ENCODE measurements at places on chromosomes 5 and 9. TPM values are rescaled to one million over a fixed set of nuclear protein-coding genes. Genes with fewer than 3 reads are reported as not detected.

DNA sequence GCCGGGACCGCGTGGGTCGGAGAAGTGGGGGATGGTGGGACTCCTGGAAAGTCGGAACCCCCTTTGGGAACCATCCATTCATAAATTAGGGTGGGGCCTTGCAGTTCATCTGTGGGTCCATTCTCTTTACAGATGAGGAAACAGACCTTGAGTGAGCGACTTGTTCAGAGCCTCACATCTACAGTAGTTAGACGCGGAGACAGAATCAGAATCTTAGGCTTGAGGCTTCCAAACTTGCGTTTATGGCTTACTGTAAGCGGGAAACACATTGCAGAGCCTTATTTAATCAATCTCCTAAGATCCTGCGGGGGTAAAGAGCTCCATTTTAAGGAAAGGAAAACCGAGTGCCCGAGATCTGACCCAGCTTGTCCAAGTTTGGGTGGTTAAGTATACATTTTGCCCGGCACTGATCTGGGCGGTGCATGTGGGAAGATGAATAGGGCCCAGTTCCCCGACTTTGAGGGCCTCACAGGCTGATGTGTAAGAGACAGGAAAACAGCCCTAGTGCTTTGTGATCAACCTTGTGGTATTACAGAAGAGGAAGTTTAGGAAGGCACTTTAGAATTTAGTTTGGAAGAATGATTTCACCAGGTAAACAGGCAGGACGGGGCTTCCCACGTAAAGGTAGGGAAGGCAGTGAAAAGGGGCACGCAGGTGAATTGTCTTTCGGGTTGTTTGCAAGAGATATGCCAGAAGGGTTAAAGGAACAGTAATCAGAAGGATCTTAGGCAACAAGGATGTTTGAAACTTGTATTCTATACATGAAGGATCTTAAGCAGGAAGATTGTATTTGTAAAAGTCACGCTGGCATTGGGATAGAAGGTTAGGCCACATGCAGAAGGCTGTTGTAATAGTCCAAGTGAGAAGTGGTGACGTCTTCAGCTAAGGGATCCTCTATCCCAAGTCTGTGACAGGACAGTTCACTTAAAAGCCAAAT lies 744 bp downstream of the TARS1 start:
- DNase-seq: no peak

DNA sequence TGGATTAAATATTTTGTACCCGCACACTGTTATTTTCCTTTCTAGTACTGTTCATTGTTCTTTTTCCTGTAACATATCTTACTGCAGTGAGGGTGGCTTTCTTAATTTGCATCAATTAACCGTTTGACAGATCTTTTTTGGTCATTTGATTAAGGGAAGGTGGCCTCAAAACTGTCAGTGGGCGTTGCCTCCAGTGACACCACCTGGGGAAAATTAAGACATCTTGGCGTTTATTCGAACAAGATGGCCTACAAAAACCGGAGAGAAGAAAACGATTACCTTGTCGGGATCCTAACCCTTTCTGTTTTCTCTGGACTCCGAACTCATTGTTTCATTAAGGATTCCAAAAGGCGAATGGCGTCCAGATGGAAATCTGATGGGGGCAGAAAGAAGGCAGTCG lies 2.0 kb downstream of the BASP1 start:
- DNase-seq: no peak

GRCh38 chr5:173306695-173307094 lies 21.5 kb downstream of the STC2 start:
- DNase-seq: no peak

DNA sequence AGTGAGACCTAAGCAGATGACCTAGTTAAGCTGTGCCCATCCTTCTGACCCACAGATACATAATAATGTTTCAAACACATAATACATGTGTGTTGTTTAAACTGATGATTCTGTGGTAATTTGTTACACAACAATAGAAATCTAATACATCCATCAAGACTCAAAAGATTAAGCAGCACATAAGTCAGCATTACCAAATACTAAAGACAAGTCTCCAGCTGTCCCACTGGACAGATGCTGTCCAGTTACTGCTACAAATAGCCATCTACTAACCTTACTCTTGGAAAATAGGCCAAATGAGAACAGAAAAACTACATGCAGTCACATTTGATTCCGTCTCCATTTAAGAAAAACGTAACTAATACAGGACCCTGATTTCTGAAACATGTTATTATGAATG lies 10.8 kb downstream of the TRMO start:
- DNase-seq: no peak

DNA sequence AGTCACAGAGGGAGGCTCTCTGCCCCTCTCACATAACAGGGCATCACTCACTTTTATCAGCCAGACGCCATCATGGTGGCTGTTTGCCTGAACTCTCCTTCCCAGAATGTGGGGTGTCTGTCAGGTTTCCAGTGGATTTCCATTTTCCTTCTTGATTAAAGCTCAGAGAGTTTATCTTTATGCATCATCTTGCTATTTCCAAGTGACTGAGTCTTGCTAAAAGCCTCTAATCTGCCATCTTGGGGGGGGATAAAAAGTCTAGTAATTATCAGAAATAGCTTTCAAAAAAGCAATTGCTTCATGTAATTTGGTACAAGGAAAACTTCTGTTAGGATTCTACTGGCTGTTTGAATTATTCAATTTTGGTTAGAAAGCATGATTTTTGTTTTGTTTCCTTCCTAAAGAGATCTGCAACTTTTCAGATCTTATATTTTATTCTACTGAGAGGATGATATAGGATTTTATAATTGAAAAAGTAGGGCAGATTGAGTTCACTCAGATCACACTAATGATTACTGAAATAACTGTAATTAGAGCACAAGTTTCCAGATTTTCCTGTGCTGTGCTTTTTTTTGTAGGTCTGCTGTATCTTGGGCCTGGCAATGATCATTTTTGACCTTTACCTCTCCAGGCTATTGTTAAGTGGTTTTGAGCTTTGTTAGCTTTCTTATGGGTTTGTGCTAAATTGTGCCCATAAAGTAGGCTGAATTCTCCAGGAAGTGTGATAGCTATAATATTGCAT lies 661.5 kb downstream of the TLE4 start:
- DNase-seq: no peak

DNA sequence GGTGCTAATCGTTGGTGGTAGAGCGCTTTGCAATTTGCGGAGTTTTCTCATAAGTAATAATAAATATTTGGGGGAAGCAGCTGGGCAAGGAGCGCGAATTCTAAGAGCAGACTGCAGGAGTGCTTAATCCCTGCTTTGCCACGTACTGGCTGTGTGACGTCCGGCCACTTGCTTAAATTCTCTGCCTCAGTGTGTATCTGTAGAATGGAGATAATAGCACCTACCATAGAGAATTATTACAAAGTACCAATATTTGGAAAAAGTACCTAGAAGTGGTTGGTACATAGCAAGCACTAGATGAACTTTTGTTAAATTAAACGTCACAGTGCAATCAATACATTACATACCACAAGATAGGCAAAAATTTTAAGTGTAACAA lies 598 bp upstream of the TMED7 start:
- DNase-seq: no peak

- DNase-seq: no peak
Observed at GRCh38 chr5:1232780-1233179, 7.6 kb downstream of the SLC6A18 start.

DNA sequence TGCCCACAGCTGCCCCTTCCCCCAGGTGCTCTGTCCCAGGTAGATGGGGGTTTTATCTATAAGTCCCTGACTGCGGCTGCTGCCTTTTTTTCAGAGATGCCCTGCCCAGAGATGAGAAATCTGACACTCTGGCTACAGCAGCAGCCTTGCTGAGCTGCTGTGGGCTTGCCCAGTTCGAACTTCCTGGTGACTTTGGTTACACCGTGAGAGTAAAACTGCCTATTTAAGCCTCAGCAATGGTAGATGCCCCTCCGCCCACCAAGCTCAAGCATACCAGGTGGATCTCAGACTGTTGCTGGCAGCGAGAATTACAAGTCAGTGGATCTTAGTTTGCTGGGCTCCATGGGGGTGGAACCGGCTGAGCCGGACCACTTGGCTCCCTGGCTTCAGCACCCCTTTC lies 56.8 kb downstream of the MINAR2 start:
- DNase-seq: no peak

GRCh38 chr5:39801306-39801705 lies 376.5 kb upstream of the DAB2 start:
- no peak for DNase-seq

Gene WDR38
- not detected for total RNA-seq
